Muscle of back (tissue), 13 donors: ENCODE measurements at places on chromosomes 2 and 18.

DNA sequence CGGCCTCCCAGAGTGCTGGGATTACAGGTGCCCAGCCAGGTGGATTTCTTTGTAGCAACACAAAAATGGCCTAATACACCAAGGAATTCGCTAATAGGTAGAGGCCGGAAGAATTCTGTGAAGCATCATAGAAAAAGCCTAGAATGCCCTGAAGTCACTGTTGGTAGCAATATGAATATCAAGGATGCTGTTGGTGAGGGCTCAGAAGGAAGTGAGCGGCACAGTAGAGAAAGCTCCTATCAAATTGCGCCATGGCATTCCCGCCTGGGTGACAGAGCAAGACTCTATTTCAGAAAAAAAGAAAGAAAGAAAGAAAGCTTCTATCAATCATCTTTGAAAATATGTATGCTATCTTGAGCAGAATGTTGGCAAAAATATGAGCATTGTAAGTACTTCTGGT lies 23.8 kb downstream of the GALNT5 start:
- no peak for DNase-seq

GRCh38 chr18:12844391-12844790 lies 39.6 kb downstream of the PTPN2 start:
- DNase-seq: no peak

DNA sequence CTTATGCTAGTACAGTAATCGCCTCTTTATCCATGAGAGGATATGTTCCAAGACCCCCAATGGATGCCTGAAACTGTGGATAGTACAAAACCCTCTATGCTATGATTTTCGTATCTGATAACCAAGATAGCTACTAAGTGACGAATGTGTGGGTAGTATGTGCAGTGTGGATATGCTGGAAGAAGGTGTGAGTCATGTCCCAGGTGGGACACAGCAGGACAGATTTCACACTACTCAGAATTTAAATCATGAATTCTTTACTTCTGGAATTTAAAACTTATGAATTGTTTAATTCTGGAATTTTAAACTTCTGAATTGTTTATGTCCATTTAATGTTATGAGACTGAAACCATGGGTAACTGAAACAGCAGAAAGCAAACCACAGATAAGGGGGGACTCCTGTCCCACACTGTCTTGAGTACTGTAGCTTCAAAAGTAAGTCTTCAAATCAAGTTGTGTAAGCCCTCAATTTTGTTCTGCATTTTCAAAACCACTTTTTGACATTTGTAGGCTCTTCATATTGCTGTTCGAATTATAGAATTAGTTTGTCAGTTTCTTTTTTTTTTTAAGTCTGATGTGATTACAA lies 116.0 kb downstream of the LTBP1 start:
- DNase-seq: no peak

- no peak for DNase-seq
Measured at GRCh38 chr2:227703961-227704360, 13.9 kb downstream of the SLC19A3 start.

DNA sequence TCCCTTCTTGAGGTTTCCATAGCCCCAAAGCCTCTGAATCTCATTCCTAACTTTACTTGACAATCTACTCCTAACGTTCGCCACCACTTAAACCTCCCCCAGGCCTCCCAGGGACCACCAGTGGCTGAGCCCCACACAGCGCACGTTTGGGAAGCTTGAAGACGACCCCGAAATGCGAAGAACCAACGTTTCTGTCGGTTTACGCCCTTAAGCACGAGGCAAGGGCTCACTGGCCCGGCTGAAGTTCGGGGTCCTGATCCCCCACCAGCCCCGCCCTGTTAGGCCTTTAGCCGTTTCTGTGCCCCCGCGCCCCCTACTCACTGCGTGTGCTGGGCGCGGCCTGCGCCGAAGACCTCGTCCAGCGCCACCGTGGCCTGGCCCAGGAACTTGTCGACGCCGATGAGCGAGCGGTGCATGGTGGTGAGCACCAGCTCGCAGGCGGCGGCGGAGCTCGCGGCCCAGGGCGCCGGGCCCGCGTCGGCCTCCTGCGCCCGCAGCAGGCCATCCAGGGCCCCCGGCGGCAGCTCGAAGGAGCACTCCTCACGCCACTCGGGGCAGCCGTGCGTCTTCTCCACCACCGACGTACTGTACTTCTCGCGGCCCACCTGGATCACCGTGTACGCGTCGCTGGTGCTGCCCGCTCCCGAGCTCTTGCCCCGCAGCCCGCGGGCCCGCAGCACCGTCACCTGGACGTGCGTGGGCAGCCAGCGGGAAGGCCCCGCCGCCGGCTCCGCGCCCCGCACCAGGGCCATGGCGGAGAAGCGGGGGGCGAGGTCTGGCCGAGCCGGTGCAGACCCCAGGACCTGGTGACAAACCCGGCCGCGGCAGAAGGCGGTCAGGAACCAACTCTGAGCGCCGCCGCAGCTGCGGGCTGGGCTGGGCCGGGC lies 479 bp downstream of the RAB11FIP5 start:
- DNase-seq: peak; percentile 80

DNA sequence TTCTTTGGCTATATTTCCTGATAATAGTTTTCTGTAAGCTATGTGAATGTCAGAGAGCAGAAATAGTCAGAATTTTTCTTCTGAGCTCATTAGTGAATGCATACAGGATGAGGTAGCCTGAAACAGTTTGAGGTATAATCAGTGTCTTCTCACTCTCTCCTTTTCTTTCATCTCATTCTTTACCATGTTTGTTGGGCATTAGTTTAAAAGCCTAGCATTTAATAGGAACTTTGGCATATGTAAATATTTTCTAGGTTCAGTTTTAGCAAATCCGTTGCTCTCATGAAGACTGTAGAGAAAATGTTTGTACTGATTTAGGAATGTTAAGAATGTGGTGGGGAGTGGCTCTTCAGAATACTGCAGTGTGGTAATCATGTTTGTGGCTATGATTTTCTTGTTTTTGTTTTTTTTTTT lies 119.4 kb downstream of the PARD3B start:
- DNase-seq: no peak

DNA sequence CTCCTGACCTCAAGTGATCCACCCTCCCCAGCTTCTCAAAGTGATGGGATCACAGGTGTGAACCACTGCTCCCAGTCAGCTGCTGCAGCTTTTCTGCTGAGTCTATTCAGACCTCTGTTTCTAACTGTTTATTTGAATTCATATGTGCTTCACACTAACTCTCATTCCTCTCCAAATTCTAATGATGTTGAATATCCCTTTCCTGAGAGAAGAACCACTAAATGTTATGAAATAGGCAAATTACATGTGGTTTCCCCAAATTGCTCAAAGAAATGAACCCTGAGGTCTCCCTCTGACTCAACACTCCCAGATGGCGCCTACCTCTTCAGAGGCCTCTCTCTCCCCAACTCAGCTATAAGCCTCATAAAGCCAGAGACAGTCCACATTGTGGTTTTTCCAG lies 98.6 kb downstream of the IRS1 start:
- no peak for DNase-seq

GRCh38 chr2:33373986-33374385 lies 102.5 kb upstream of the RASGRP3 start:
- DNase-seq: no peak

DNA sequence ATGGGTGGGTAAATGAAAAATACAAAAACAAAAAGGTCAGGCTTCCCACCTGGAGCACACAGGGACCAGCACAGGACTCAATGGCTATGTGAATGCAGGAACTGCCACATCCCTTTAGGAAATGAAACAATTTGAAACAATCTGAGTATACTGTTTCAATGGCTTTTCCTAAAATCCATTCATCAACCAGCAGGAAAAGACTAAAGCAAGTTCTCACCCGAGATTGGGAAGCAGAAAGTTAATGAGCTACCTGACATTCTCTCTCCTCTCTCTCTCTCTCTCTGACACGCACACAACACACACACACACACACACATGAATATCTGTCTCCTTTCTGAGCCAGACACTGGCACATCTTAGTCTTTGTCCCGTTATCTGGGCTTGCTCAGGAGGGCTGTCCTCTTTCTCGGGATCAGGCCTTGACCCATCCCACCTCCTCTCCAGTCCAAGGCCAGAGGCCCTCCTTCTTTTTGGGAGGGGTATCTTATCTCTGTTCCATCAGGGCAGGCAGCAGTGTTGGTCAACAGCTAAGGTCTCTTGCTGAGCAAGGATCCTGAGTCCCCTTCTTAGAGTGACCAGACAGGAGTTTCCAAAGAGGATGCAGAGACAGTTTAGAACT lies 11.6 kb upstream of the LRRFIP1 start:
- DNase-seq: no peak

DNA sequence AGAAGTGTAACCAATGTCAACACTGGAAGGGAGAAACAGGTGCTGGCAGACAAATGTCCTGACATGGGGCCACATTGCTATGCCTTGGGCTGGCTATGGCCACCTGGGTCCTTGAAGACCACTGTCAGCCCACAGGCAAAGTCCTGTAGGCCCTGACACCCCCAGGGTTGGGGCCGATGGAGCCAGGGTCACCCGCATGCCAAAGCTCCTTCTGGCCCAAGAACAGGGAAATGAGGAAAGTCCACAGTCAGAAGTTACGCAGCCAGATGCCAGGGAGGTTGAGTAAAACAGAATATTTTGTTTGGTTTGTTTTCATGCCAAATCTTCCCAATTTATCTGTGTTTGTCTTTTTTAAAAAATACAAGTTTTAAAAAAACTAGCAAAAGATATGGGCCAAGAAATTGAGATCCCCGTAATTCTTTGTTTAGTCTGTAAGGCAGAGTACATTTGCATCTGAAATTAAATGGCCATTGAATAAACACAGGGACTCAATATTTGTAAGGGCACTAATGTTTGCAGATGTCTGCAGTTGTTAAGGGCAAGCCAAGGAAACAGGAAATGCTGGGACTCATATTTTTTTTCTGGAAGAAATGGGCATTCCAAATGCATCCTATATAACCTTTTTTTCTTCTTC lies 186.4 kb downstream of the FAM210A start:
- DNase-seq: no peak

DNA sequence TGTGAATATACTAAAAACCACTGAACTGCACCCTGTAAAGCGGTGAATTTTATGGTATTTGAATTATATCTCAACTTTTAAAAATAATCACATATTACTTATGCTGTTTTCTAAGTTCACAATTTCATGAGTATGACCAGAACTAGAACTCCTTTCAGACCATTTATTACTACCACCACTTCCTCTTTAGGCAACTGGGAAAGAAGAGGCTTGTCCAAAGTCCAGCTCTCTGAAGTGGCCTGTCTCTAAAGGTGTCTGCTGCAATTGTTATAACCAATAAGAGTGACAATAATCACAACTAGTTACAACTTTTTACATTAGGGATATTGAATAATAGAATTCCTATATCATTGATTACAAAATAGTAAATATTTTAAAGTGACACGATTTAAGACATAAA lies 267.9 kb upstream of the PIK3C3 start:
- no peak for DNase-seq

GRCh38 chr18:79942211-79942610 lies 9.2 kb downstream of the SLC66A2 start:
- no peak for DNase-seq

DNA sequence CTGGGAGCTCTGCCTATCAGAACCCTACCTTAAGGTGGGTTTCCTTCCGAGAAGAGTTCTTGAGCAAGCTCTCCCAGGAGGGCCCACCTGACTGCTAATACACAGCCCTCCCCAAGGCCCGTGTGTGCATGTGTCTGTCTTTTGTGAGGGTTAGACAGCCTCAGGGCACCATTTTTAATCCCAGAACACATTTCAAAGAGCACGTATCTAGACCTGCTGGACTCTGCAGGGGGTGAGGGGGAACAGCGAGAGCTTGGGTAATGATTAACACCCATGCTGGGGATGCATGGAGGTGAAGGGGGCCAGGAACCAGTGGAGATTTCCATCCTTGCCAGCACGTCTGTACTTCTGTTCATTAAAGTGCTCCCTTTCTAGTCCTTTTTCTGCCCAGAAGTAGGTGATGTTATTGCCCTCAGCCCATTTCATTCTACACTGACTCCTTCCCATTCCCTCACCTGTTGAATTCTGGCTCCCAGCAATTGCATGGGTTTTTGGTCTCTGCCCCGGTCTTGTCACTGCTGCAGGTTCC lies 6.5 kb downstream of the TMEM37 start:
- no peak for DNase-seq

GRCh38 chr18:74534981-74535649 lies 815 bp downstream of the CNDP1 start:
- DNase-seq: no peak

GRCh38 chr2:221680548-221680947 lies 108.4 kb upstream of the EPHA4 start:
- DNase-seq: no peak

DNA sequence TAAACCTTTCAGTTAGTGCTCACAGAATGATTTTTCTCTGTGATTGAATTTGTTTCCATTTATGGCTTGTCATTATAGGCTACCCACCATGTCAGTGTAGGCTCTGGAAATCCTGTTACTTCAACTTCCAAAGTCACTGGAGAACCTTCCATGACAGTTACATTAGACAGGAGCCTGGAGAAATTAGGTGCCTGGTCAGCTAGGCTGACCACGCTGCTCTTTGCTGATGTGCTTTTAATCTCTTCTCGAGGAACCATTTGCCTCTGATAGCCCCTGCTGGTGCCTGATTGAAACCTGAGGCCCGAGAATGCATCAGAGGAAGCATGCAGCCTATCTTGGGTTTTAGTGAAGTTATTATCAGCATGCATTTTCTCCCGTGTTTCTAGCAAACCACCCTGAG lies 29.6 kb upstream of the TTN start:
- DNase-seq: no peak

GRCh38 chr2:15889442-15890123 lies 50.8 kb upstream of the MYCN start:
- DNase-seq: peak; percentile 58

DNA sequence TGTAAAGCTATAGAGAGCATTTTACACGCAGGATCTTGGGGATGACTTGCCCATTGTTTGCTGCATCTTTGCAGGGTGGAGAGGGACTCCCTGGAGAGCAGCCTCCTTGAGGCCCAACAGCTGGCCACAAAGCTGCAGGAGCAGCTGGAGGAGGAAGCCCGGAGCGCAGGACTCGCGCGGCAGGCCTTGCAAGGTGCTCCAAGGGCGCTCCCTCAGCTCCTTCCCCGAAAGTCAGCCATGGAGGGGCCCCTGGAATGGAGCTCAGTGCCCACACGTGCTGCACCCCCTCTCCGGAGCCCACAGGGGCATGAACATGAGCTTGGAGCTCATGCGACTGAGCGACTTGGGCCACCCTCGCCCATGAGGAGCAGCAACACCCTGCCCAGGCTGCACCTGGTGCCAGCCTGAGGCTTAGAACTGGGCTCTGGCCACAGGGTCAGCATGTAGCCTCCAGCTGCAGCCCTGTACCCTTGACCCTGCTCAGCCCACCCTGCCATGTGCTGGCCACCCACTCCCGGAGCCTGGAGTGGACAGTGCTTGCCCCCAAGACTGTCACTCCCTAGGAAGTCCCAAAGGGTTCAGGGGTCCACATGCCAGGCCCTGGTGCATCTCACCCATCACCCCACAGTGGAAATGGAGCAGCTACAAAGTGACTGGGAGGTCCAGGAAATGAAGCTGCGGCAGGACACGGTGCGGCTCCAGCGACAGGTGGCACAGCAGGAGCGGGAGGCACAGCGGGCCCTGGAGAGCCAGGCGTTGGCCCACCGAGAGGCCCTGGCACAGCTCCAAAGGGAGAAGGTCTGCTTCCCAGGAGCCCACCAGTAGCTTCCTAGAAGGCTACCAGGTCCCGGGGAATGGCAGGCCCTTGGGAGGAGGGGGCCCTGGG lies 43.0 kb downstream of the CROCC2 start:
- no peak for DNase-seq
